ENCODE measurements at places on chromosomes 12 and 14.

GRCh38 chr14:77950371-77951063 is 150.6 kb downstream of the ADCK1 start:
- DNase-seq: no peak

DNA sequence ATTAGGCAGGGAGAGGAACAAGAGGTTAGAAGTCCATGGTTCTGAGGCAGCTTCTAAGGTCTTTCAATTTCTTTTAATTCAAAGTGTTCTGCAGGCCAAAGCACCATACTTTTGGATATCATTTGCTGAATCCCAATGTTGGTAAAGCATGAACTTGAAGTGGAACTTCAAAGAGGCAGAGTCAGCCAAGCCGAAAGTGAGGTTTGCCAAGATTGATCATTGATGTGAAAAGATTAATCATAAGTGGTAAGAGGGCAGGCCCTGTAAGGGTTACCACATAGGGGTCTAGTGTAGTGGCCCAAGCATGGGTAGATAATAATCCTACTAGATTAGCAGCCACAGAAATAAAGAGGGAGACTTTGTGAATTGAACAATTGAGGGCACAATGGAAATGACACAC is 191.7 kb upstream of the DIO2 start:
- DNase-seq: no peak

GRCh38 chr12:131239384-131240094 is 285.8 kb downstream of the ADGRD1 start:
- no peak for DNase-seq

DNA sequence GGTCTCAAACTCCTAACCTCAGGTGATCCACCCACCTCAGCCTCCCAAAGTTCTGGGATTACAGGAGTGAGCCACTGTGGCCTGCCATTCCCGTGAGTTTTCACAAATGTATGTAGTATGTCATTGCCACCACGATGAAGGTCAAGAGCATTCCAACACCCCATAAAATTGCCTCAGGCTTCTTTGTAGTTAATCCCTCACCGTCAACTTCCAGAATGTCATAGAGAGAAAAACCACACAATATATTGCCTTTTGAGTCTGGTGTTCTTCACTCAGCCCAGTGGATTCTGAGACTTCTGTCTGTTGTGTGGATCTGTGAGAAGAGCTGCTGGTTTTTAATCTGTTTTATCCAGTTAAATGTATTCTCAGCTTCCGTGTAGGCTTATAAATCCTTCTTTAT is 12.6 kb upstream of the CFAP251 start:
- no peak for DNase-seq

DNA sequence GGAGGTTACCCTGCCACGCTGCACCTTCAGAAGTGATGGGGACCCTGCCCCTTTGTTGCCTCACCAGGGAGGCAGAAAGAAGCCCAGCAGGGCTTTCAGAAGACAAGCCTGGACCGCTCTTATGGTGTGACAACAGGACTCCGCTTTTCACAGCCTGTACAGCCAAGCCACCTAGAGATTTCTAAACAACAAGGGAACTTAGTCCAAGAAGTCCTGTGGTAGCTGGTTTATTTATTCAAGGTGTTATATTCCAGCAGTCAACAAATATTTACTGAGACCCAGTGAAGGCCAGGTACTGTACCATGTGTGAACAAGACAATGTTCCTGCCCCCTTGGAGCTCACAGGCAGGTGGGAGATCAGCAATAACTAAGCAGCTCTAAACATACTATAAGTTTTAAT is 4.0 kb upstream of the TMEM229B start:
- DNase-seq: no peak

All from inflammatory macrophage treated with lipopolysaccharide for 4 hours (primary cell).